Glutamatergic neuron (in vitro differentiated cells): ENCODE measurements at places on chromosomes 6 and 20.
A peak's percentile ranks its signal among the peaks of the same experiment; 100 is the strongest.

DNA sequence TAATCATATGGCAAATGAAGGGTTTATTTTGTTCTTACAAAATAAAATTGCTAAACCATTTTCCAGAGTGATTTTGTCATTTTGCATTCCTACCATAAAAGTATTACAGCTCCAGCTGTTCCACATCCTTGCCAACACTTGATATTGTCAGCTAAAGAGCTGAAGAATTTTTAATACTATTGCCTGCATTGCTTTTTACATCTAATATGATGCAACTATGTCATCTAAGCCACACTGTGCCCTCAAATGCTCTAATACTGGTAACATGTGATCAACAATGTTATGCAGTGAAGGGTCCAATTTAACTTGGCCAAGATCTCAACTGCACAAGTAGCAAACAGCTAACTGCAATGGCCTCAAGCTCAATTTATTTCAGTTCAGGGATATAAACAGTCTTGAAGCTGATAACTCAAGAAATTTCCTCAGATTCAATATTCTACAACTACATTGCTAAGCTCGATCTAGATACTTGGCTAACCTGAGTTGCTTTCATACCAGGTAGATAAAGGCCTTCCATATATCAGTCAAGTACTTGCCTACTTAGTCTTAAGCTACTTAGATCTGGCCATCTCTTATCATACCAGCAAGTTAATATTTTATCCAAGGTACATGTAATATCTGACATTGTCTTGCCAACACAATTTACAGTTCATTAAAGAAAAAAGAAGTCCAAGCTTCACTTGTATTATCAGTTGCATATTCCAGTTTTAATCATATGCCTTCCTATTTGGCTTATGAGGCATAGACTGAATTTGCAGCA lies 17.0 kb downstream of the AKIRIN2 start:
- no peak for DNase-seq

DNA sequence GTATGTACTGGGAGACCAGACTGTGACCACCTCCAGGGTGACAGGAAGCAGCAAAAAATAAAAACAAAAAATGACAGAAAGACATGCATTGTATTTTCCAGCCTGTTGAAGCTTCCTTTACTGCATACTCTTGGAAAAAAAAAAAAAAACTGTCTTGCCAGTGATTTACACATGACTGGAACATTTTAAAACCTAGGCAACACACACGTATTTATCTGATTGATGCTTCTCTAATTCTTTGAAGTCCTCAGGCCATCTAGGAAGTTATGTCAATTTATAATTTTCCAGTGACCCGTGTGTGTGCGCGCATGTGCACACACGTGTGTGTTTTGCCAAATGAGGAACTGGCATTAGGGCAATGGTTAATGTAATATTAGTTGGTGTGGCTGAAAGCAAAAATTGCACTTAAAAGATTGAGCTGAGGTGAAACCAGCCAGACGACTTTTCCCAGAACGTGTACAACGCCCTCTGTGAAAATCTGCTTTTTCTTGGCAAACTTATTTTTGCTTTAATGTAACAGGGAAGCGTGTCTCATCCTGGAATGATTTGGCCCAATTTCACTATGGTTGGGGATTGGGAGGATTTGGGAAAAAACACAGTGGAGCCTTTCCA lies 315.2 kb downstream of the TFAP2A start:
- no peak for DNase-seq

- DNase-seq: no peak
Measured at GRCh38 chr6:45901767-45902650, 113.7 kb downstream of the CLIC5 start.

DNA sequence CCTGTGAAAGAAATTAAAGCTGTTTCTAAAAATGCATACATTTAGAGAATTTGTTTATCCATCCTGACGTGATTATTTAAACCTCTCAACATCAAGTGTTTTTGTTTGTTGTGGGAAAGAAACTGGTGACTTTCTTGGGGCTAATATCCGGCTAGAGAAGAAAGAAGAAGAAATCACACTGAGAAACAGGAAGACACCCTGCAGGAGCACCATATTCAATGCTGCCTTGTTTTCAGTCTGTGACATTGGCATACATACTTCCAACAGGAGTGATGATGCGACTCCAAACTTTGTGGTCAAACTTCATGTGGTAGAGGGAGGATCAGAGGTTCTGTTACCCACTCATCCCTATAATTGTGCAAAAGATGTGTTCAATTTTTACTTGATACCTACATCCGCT lies 997.6 kb upstream of the CITED2 start:
- DNase-seq: no peak

DNA sequence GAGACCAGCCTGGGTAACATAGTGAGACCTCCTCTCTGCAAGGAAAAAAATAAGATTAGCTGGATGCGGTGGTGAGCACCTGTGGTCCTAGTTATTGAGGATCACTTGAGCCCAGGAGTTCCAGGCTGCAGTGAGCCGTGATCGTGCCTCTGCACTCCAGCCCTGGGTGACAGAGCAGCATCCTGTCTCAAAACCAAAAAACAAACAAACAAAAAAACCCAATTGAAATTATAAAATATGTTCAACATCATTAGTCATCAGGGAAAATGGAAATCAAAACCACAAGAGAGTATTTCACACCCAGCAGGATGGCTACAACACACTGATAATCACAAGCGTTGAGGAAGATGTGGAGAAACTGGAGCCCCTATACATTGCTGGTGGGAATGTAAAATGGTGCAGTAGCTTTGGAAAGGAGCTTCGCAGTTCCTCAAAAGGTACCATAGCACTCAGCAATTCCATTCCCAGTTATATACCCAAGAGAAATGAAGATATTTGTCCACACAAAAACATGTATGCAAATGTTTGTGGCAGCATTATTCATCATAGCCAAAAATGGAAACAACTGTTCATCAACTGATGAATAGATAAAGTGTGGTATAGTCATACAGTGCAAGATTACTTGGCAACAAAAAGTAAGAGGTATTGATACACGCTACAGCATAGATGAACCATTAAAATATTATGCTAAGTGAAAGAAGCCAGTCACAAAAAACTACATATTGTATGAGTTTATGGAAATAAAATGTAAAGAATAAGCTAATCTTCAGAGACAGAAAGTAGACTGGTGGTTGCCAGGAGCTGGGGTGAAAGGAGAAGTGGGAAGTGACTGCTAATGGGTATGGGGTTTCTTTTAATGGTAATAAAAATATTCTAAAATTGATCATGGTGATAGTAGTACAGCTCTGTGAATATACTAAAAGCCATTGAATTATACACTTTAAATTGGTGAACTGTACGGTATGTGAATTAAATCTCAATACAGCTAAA lies 38.7 kb upstream of the RIPOR2 start:
- DNase-seq: no peak

GRCh38 chr6:43186706-43187105 lies 4.7 kb downstream of the CUL9 start:
- no peak for DNase-seq

DNA sequence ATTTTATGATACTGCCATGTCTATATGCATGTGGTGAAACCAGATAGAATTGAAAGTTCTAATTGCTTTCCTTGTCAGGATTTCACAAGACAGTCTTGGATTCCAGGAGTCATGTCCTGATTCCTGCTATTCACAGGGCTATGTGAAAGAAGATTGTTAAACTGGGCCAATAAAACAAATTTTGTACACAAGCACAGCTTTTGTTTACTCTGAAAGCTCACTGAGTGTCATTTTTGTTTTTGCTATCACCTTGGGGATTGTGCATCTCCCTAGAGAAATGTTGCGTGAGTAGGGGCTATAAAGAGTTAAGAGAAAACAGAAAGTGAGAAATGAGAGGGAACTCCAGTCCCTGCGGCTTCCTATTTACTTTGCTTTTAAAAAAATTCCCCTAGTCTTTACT lies 627.5 kb downstream of the PKHD1 start:
- no peak for DNase-seq

DNA sequence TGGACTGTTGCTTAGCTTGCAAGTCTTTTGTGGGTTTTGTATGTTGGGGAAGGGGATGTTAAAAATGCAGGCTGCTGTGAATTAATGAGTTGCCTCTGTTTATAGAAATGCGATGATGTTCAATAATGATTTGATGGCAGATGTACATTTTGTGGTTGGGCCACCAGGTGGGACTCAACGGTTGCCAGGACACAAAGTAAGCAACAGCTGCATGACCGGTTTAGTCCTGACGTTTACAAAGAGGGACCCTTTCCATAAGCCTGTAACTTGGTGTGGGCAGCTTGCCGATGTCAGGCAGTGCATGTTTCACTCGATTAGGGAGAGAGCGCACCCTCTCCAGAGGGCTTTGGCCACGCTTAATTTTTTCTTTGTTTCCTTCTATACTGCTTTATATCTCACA lies 1.3 kb downstream of the BTBD3 start:
- DNase-seq: peak; percentile 33

- DNase-seq: no peak
Measured at GRCh38 chr6:51057296-51057695, 238.6 kb downstream of the TFAP2B start.

- no peak for DNase-seq
Measured at GRCh38 chr6:45678285-45678607, 300.5 kb upstream of the SUPT3H start.

DNA sequence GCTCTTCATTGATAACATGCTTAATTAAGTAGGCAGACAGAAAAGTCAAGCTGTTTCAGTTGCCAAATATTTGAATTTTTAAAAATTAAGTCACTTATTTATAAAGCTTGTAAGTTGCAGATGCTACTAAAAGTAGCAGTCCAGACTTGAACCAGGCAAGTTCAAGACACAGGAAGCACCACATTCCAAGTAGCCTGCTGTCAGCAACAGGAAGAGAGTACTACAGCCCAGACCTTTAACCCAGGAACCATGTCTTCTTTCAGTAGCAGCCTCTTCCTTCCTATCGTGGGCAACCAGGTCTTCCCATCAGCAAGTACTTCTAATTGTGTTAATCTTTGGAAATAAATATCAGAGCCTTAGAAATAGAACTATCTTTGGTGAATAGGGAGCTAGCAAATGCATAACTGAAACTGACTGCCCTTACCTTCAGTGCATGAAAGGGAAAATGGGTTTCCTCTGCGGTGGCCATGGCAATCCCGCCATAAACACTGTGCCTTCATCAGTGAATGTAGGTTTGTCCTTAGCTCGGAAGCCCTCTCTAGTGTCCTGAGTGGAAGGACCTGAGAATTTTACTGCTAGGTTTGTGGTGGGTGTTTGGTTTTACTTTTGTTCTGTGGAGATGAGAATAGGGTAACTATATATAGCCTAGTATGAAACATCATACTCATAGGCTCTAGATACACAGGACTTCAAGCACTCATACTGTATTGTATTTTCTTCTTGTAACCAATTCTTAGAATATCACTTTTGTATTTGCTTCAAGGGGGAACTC lies 95.6 kb downstream of the SYCP2 start:
- no peak for DNase-seq

- no peak for DNase-seq
Measured at GRCh38 chr6:63537201-63537958, 34.9 kb upstream of the LOC128125822 start.

GRCh38 chr20:43744151-43744611 lies 17.4 kb upstream of the GTSF1L start:
- no peak for DNase-seq

DNA sequence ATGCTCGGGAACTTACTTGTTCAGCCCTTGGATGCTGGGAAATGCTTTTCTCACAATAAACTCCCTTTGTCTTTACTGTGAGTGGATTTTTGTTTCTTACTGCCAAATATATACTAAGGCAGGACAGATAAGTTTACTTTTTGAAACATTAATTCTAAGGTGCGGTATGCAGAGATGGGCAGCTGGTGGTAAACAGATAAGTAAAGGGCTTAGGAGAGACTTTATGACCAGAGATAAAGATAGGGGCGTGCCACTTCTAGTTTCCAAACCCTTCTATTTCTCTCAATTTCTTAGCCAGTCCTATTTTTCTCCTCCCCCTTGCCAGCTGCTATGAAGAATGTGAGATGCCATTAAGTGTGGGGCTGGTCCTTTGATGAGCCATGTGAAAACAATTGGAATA lies 16.3 kb downstream of the SAMD3 start:
- DNase-seq: no peak

DNA sequence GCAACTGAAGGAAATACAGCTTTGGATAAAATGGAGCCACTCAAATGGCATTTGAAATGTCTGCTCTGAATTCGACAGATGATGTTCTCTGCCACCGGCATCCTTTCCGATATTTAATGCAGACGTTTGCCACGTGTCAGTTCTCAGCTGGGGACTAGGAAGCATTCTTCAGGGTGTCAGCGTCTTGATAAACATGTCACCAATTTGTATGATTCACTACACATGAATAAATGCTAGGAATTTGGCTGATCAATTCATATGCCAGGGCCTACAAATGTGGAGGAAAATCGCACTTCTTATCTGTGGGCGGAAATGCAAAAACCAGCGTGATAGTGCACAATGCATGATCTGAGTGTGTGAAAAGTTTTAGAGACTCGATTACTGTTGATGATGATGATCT lies 169.5 kb downstream of the SLC24A3 start:
- no peak for DNase-seq

DNA sequence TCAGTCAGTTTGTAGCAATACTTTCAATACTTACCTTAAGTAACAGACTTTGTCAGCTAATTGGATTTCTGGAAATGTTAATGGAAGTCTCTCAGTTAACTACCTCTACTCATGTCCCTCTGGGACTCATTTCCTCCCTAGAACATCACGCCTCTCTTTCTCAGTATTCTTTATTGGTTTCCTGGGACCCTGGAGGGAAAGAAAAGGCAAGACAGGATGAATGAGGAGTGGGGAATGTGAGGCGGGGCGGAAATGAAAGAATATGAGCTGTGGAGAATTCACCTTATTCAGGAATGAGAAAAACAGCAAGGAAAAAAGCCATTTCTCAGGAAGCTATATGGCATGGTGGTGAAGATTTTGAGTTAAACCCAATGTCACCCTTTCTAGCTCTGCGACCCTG lies 62.7 kb downstream of the ANKS1A start:
- no peak for DNase-seq

GRCh38 chr6:161407581-161407980 lies 133.7 kb upstream of the AGPAT4 start:
- DNase-seq: no peak

GRCh38 chr6:105511639-105512038 lies 108.8 kb upstream of the PREP start:
- DNase-seq: no peak

DNA sequence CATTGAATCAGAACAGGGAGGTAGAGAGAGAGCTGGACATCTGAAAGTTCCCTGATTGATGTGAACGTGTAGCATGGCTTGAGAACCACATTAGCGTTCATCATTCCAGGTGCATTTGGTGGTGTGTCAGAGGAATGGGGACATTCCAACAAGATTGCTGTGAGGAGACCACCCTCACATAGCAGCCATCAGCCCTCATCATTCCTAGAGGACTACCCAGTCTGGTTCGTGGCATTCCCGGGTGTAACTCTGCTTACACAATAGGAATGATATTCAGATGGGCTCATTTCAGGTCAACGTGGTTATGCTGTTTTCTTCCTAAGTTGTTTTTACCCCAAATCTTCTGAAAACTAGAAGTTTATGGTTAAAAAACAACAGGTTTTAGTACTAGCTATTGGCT lies 62.2 kb upstream of the KLHL31 start:
- DNase-seq: no peak

DNA sequence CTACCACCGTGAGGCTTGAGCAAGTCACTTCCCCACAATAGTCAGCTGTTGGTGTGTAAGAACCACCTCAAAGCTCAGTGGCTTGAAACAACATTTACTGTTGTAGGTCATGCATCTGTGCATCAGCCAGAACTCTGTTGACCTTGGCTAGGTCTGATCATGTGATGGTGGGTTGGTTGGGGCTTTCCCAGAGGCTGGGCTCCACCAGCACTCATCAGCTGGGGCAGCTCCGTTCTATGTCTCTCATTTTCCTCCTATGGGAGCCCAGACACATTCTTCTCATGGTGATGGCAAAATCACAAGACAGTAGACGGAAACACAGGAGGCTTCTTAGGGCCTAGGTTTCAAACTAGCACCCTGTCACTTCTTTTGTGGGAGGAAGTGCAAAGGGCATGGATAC lies 42.8 kb upstream of the PSMF1 start:
- no peak for DNase-seq
